ENCODE measurements at places on chromosomes 11 and 22.

- no peak for ATAC-seq
These were observed 2.6 kb downstream of the MRGPRF start for GRCh38 chr11:69010361-69010891.

GRCh38 chr11:46393231-46393616 lies 1.6 kb upstream of the CHRM4 start:
- no peak for ATAC-seq

DNA sequence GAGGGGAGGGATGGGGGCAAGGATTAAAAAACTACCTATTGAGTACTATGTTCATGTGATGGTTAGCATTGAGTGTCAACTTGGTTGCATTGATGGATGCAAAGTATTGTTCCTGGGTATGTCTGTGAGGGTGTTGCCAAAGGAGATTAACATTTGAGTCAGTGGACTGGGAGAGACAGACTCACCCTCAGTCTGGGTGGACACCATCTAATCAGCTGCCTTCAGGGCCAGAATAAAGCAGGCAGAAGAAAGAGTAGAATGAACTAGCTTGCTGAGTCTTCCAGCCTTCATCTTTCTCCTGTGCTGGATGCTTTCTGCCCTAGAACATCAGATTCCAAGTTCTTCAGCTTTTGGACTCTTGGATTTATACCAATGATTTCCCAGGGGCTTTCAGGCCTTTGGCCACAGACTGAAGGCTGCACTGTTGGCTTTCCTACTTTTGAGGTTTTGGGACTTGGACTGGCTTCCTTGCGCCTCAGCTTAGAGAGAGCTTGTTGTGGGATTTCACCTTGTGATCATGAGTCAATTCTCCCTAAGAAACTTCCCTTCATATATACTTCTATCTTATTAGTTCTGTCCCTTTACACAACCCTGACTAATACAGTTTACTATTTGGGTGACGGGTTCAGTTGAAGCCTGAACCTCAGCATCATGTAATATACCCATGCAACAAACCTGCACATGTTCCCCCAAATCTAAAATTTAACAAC lies 70.2 kb downstream of the MTNR1B start:
- ATAC-seq, result no peak

DNA sequence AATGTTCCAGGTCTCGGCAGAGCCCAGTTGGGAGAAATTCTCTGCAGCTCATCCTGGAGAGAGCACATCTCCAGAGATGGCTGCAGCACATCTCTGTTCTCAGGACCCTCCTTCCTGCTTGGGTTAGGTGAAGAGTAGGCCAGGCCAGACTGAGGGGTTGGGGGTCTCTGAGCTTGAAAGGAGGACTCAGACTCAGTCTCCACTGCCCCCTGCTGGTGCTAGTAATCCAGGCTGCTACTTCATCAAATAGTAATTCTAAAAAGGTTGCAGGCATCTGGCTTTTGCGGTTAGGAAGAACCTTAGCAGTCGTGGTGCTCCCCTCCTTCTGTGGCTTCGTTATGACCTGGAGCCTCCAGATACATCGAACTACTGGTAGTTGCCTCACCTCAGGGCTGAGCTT lies 9.7 kb downstream of the TUB start:
- ATAC-seq, result no peak

DNA sequence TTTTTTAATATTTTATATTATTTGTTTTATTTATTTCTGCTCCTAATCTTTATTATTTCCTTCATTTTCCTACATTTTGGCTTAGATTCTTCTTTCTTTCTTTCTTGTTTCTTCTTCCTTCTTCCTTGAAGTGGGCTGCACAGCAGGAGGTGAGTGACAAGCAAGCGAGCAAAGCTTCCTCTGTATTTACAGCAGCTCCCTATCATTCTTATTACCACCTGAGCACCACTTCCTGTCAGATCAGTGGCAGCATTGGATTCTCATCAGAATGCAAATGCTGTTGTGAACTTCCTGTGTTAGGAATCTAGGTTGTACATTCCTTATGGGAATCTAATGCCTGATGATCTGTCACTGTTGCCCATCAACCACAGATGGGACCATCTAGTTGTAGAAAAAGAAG lies 784.9 kb upstream of the LUZP2 start:
- ATAC-seq, result no peak

DNA sequence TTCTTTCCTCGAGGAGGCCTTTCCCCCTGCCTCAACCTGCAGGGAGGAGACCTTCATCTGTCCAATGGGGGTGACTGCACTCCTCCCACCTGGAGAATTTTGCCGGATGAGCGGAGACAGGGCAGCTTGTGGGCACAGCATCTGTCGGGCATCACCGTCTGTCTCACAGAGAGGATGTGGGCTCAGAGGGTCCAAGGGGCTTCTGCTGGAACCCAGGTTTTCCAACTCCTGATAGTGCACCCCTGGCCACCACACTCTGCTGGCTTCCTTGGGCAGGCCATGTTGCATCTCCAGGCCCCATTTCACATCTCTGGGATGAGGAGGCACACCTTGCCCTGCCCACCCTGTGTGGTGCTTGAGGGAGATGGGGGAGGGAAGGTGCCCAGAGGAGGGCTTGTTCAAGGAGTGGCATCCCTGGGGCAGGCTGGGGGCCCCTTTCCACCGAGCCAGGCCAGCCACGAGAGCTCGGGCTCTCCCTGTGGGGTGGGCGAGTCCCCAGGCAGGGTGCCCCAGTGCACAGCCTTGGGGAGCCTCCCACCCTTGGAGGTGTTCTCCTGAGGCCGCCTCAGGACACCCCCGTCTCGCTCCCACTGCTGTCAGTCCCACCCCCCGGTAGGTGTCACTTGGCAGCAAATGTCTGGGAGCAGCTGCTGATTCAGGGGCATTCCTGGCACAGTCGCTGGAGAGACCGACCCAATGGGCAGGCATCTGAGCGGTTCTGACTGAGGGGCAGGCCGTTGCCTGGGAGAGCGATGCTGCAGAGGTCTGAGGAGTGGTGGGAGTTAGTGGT lies 84.2 kb downstream of the MORC2 start:
- ATAC-seq, result no peak

- peak; percentile 8 for ATAC-seq
These were observed 35.8 kb downstream of the GRIK4 start for GRCh38 chr11:120547316-120547715.

- no peak for ATAC-seq
These were observed 34.6 kb downstream of the SLC6A5 start for GRCh38 chr11:20634044-20634443.

- ATAC-seq, result no peak
These were observed 1.3 kb downstream of the STX3 start for GRCh38 chr11:59756558-59756840.

GRCh38 chr11:57597916-57598830 lies 688 bp downstream of the SERPING1 start:
- ATAC-seq, result peak; percentile 88

DNA sequence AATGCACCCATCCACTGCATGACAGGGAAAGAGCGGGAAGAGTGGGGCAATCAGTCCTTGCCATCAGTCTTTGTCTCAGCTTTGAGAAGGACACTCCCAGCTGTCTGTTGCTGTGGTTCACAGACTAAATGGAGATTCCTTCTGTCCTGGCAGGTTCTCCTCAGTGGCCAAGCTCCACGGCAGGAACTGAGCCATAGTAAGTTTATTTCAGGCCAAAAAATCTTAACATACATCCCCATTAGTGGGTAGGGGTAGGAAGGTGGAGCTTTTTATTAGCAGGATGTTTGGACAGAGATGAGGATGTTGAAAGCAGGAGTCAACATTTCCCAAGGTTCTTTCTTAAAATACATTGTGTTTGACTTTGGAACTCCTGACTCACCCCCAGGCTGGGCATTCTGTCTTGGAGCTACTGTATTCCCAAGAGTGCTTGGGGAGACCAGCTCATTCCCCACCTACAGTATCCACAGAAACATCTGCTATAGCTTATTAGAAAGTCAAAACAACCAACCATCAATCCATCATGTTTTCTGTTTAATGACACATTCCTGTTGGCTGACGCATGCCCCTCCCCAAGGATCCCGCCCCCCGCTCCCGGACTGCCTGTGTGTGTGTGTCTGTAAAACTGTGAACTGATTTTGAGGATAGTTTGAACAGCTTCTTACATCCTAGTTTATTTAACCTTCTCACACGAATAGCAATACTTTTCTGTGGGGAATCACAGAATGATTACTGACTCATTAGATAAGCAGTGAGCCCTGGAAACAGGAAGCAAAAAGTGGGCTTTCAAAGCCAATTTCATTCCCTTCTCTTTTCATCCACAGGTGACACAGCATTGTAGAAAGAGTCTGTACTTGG lies 109.5 kb downstream of the CCDC81 start:
- ATAC-seq, result peak; percentile 89

- ATAC-seq, result no peak
These were observed 126.0 kb upstream of the CADM1 start for GRCh38 chr11:115630214-115630613.

DNA sequence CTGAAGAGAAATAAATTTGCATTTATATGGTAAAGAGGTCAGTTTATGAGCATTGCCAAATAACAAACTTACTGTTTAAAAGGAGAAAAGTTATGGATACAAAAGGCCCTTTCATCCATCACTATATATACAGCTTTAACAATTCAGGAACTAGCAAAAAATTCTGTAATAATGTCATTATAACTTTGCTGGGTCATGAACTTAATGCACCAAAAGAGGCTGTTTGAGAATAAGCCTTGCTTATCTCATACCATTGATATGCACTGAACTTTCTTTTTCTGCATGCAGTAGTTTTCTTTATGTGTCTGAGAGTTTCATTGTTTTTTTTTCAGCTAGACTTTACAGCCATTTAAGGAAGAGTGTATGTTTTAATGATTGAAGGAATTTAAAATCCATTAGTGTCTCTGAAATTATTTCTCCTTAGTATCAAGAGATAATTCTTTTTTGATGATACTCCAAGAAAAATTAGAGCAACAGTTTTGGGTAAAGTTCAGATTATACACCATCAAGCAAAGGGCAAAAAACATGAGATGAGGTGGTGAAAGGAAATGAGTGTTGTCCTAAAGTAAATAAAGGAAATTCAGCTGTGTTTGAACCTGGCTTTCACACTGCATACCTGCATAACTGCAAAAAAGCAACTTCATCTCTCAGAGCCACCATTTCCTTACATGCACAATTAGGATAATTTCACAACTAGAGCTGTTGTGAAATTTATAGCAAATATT lies 188.2 kb upstream of the ANO3 start:
- ATAC-seq, result no peak

DNA sequence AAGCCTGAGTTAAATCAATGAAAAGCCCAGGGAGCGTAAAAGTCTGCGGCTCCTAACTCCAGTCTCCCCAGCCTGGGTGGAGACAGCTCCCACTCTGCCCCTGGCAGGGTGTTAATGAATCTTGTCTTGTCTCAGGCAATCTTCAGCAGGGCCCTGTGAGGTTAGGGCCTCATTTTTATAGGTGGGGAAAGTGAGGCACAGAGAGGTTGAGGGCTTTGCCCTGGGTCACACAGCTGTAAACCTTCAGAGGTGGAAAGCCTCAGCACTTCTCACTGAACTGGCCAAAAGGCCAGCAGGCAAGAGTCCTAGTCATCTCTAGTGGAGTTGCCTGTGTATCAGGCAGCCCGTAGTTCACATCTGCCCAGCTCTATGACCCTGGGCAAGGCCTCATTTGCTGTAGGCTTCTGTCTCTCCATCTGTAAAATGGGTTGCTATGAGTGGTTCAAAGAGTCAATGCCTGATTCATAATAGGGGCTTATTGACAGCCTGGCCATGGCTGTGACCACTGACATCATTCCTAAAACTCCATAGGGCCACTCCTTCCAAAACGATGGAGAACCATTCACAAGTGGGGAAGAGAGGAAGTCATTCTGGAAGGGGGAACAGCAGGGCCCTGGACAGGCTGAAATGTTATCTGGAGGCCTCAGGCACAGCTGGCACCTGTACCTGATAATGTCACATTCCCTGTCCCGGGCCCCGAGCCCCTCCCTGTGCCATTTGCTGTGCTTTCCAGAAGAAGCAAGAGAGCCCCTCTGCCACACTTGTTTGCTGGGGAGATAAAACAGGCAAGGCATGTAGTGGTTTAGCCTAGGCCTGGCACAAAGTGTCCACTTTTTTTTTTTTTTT lies 6.0 kb downstream of the CBX7 start:
- no peak for ATAC-seq

DNA sequence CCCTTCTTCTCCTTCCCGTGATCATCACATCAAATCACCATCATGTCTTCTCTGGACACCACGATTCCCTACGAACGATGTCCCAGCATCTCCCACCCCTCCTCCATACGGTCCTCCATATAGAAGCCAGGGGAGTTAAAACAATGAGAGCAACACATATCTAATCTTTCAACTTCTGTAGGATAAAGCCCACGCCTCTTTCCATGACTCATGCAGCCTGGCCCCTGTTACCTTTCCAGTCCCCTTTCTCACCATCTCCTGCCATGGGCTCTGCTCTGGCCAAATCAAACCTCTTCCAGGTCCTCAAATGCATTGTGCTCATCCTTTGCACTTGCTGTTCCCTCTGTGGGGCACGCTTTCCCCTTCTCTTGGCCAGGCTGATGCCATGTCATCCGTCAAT lies 23.6 kb downstream of the RPS6KA4 start:
- no peak for ATAC-seq

GRCh38 chr11:74636630-74637184 lies 44.3 kb downstream of the POLD3 start:
- ATAC-seq, result peak; percentile 81

GRCh38 chr22:44229331-44229730 lies 48.6 kb downstream of the PARVG start:
- ATAC-seq, result no peak

DNA sequence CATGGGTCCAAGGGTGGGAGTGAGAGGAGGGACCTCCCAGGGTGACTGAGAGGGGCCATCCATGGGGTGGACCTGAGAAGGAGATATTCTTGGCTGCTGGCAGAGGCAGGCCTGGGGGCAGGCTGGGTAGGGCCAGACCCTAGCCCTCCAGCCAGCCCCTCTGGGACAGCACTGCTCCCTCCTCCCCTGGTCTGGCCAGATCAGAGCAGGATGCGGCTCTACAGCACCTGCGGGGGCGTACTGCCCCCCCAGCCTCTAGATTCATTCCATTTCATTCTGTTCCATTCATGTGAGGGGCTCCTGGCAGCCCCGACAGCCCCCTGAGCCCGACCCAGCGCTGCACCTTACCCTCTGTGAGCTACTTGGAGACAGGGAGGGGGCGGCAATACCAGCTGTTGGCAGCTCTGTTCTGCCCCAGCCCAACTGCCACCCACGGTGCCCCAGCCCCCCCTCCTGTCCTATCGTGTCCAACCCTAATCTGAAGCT lies 34.3 kb upstream of the MYRF start:
- peak; percentile 62 for ATAC-seq

GRCh38 chr11:134450186-134450585 lies 38.1 kb upstream of the B3GAT1 start:
- no peak for ATAC-seq

DNA sequence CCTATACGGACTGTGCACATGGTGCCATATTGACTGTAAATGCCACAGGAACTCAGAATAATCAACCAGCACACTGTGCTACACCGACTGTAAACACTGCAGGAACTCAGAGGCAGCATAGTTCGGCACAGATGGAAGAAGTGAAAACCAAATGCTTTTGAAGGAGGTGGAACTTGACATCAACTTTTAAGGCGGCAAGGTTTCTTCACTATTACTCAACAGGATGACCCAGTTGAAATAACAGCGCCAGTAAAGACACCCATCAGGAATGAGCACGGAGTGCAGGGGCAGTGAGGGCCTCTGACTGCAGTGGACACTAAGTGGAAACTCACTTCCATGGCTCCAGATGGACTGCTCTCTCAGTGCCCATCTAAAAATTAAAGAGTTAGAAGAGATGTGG lies 15.7 kb downstream of the TESMIN start:
- no peak for ATAC-seq

GRCh38 chr22:37610480-37611129 lies 2.0 kb downstream of the GGA1 start:
- ATAC-seq, result no peak

Data from SK-N-SH treated with all-trans-retinoic acid at 6 μM for 48 hours (cell line).